ENCODE measurements at places on chromosomes 16 and 17.
A peak's percentile ranks its signal among the peaks of the same experiment; 100 is the strongest.

DNA sequence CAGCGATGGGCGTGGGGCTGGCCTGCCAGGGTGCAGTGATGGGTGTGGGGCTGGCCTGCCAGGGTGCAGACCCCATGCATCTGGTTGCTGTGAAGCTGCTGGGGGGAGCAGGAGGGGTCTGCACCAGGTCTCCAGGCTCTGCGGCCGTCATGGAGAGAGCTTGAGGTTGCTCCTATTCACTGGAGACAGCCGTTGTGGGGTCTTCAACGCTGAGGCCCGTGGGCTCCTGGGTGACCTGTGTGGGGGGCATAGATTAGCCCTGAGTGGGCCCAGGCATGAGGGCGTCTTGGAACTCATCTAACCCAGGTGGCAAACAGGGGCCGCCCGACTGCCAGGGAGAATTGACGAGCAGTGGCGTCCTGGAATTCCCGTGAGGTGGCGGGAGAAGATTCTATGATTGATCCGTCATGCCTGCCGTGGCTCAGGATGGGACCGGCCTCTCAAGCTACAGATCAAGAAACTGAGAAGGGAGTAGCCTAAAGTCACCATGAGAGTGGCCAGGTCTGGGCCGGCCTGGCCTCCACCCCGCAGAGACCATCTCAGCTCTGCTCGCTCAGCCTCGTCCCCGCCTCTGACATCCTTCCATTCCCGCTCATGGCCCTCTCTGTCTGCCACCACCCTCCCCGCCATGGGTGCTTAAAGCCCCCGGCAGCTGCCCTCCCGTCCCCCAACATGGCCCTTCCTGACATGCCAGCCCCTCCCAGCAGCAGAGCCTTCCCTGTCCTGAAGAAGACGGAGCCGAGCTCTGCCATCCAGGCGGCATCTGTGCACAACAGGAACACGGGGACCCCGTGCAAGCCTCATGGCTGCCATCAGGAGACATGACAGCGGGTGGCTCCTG lies 50.7 kb upstream of the ACSF3 start:
- DNase-seq, result no peak

DNA sequence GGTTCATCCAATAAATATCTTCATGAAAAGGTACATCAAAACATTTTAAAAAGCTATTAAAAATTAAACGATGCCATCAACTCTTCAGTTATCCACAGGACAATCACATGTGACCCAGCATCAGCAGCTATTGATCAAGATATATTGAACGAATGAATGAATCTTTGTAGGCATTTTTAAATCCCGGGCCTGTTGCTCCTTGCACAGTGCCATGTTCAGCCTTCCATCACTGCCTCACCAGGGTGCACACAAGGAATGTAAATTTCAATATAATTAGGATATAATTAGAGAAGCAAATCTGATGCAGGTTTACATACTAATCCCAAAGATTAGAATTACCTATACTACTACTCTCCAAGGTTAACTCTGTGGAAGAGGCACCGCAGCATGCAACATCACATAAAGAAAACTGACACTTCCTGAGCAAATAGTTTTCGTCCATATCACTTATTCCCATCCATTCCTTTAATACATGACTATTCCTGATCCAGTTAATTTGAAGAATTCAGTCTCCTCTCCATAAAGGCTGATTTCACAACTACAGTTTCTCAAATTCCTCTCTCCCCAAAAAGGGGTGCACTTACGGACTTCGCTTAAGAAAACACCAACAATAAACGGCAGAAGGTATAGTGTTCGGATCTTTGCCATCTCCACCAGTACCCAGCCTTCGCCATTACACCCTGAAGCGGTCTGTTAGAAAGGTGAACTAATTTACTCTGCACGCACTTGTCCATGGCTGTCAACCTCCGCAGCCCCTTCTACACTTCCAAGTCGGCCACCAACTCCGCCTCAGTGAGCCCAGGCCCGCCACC lies 938 bp downstream of the NCOR1 start:
- DNase-seq, result no peak

- DNase-seq, result no peak
These were observed 27.9 kb downstream of the SDK2 start for GRCh38 chr17:73616120-73616872.

GRCh38 chr17:19733953-19734526 lies 14.1 kb downstream of the ALDH3A1 start:
- no peak for DNase-seq

- DNase-seq, result no peak
These were observed 18.7 kb upstream of the PIK3R6 start for GRCh38 chr17:8885967-8886684.

- no peak for DNase-seq
These were observed 42.1 kb downstream of the SLFN5 start for GRCh38 chr17:35284955-35285354.

DNA sequence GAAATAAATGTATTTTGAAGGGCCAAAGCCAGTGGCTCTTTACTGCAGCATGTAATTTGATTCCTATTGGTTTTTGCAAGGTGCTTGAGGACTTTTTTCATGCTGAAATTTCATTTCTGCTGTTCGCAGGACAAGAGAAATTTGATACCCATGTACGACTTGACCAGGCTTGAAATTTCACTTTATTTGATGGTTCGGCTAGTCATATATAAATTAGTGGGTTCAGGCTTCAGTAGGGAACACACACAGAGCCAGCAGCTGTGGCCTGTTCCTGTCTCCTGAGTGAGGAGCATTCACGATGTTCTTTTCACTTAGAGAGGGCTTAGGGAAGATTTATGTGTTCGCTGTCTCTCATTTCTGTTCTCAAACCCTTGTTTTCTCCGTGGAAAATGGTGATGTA lies 258.4 kb upstream of the CACNG5 start:
- no peak for DNase-seq

- DNase-seq, result no peak
These were observed 926 bp upstream of the GFER start for GRCh38 chr16:1982991-1983543.

DNA sequence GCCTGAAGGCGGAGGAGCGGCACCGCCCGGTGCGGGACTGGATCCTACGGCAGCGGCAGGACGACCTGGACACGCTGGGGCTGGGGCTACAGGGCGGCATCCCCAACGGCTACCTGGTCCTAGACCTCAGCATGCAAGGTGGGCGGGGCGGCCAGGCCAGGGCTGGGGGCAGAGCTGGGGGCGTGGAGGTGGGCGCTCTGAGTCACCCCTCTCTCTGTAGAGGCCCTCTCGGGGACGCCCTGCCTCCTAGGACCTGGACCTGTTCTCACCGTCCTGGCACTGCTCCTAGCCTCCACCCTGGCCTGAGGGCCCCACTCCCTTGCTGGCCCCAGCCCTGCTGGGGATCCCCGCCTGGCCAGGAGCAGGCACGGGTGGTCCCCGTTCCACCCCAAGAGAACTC lies 7.9 kb downstream of the MSLN start:
- no peak for DNase-seq

GRCh38 chr17:30361766-30362279 lies 16.9 kb upstream of the CPD start:
- no peak for DNase-seq

GRCh38 chr16:57878586-57878985 lies 76.3 kb upstream of the KIFC3 start:
- DNase-seq, result no peak

DNA sequence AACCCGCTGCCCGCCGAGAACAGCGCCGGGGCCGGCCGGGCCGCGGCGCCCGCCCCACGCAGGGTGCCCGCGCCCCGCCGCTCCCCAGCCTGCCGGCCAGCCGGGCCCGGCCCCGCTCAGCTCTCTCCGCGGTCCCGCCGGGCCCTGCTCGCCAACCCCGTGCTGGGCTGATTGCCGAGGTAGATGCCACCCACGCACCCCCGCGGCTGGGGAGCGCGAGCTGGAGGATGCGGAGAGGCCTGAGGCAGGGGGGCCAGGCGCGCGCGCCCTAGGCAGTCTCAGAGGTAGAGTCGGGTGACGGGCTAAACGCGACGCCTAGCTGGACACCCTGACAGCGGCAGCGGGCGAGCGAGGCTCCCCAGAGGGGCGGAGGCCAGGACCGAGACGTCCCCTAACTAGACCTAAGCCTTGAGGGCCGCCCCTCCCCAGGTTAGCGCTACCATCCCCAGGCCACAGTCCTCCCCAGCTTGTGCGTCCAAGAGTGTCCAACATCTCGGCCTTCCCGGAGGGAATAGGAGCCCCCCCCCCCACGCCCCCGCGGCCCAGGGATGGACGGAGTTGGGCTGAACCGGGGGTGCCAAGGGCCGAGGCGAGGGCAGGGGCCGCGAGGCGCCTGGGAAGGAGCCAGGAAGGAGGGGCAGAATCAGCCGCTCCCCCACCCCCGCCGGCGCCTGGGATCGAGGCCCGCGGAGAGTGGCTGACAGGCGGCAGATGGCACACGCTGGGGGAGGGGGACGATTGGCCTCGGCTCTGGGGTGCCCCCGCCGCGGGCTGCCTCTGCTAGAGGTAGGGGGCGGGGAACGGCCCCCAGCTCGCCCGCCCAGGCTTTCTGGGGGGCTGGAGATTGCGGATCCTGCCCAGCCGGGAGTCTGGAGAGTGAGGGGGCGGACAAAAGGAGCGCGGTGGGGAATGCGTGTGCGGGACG lies 2.5 kb upstream of the ZNF423 start:
- DNase-seq, result no peak

DNA sequence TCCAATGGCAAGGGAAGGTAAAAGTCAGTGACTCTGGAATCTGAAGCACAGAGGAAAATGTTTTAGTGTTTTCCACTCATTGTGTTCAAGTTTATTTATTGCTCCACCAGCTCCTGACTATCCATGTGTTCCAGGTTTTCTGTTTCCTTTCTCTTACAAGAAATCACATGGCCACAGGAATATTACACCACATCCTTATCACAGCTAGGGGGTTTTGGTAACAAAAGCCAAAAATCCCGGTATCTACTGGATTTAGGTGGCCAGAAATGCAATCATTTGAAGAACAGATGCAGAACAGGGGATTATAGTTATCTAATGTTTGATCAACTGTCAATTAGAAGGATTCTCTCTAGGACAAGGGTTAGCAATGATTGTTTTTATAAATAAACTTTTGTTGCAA lies 47.9 kb downstream of the STH start:
- no peak for DNase-seq

GRCh38 chr17:62140376-62140775 lies 75.3 kb upstream of the MED13 start:
- DNase-seq, result no peak

DNA sequence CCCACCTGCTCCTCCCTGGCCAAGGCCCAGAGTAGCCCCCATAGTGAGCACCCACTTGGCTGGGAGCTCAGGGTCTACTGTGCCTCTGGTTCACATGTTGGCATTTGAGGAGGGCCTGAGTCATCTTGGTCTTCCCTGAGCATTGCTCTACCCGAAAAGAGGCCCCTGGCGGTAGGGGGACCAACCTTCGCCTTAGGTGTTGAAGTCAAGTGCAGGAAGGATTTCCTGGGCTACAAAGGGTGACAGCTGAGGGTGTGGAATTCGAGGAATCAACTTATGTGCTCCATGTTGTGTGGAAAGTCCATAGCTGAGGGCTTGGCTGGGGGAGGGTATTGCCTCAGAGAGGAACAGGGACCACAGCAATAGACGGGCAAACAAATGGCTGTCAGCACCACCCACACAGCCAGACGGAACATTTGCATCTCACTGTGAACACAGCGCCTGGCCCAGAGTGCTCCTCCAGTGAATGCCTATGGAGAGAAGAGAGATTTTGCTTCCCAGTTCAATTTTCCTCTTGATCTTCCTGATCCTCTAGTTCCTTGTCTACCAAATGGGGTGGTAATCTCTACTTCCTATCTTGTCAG lies 35.6 kb upstream of the NGFR start:
- no peak for DNase-seq

DNA sequence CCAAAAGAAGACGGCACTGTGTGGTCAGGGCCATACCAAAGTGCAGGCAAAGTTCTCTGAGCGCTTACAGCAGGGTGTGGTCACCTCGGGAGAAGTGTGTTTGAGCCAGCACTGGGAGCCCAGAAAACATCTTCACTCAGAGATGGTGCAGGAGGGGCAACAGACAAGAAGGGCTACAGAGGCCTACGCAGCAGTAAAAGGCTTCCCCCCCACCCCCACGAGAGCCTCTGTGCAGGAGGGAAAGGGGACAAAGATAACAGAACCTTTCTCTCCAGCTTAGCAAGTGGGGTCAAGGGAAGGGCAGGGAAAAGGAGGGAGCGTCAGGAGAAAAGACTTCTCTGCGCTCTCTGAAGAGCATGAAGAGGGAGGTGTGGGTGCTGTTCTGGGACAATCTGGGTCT lies 2.8 kb downstream of the VAT1 start:
- no peak for DNase-seq

DNA sequence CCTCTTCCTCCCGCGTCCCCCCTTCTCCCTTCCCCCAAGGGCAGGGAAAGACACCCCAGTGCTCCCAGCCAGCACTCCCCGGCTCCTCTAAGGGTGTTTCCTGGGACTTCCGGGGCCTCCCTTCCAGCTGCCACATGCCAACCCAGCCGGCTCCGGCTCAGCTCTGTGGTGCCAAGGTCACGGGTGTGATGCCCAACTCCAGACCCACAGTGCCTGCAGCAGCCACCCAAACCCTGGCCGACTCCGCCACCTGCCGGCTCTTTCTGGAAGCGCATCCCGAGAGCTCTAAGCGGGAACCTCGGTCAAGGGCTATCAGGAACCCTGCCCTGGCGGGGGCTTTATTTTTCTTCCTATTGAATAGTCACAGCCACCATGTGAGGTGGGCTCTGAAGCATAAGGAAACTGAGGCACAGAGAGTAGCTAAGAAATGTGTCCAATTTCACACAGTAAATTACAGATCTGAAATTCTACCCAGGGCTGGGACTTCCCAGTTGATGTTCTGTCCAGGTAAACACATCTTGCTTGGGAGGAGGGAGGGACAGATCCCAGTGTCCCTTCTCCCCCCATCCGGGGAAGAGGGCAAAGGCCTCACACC lies 3.3 kb upstream of the PPP1R1B start:
- peak; percentile 75 for DNase-seq

DNA sequence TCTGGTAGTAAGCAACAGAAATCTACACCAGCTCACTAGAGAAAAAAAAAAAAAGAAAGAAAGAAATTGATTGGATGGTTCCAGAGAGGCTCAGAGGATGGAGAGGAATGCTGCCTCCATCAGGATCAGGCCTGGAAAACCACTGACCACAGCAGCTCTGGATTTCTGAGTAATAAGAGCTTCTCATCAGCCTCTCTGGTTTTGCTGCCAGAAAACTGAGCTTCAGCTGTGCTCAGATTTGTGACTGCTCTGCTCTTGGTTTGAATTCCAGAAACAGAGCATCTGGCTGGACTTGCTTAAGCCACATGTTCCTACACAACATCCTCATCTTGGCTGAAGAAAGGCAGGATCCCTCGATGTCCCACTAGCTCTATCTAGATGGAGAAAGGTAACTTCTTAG lies 25.9 kb downstream of the IRX6 start:
- DNase-seq, result no peak

DNA sequence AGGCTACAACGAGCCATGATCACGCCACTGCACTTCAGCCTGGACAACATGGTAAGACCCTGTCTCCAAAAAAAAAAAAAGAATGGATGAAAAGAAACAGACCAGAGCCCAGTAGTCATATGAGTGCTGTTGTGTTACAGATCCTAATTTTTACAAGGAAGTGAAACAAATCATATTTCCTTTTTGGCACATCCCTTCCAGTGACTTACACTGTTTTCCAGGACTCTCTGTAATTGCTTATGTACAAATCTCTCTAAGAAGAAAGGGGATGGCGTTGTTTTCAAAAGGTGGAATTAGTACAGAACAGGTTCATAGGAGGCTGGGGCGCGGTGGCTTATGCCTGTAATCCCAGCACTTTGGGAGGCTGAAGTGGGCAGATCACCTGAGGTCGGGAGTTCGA lies 19.8 kb upstream of the ZNF594 start:
- no peak for DNase-seq

All from stimulated activated CD4-positive, alpha-beta T cell treated with anti-CD3 and anti-CD28 coated beads, Interleukin-12 subunit alpha, Interleukin-12 subunit beta, amount 100 ng/mL, for 24 hours (primary cell).